ENCODE measurements at places on chromosomes 5 and 9.

- DNase-seq, result no peak
Observed at GRCh38 chr9:37719526-37719925, 34.1 kb upstream of the TRMT10B start.

GRCh38 chr5:115962239-115962564, at the start of gene LVRN:
LVRN (plus strand) TSS chr5:115962475; CDS start chr5:115962618, 143 bp downstream.
- DNase-seq, result no peak

DNA sequence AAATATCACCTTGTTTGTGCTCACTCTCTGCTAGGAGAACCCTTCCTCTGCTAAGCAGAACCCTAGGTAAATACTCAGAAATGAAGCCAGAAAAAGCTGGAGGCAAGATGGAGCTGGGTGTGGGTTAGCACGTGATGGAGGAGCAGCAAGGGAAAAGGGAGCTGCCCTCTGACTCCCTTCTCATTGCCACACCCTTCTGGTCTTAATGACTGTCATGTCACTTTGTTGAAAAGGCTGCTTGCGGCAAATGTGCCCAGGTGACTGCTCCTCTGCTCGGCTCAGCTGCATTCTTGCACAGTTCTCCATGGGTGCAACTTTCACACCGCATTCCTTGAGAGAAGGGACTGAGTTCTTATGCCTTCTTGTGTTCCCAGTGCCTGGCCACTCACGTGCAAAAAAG, 36.4 kb upstream of the TBC1D2 start:
- no peak for DNase-seq

- DNase-seq, result no peak
Observed at GRCh38 chr9:14866200-14866749, 44.0 kb downstream of the FREM1 start.

DNA sequence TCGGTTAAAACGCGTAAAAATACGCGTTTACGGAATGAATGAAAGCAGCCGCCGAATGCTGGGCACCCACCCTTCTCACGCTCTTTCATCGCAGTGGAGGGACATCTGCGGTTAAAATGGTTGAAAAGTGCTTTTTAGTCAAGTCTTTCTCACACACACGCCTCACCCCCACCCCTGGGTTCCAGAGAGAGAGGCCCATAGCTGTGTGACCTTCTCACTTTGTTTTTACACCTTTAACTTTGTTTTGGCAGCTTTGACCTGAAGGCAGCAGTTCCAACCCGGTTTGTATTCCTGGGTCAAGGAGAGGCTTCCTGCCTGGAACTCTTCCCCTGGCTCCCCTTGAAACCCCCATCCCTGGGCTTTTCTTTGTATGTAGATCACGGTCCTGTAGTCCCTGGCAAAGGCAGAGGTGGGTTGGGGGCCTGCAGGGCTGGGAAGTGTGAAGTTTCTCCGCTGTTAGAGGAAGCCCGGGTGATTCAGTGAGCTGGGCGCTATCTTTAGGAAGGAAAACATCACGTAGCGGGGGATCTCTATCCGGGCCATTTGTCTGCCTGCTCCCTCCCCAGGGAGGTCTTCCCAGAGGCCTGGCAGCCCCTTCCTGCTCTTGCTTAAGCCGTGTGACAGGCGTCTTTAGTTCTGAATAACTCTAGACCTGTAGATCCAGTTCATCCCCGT, 29.6 kb downstream of the SPRY4 start:
- DNase-seq, result no peak

DNA sequence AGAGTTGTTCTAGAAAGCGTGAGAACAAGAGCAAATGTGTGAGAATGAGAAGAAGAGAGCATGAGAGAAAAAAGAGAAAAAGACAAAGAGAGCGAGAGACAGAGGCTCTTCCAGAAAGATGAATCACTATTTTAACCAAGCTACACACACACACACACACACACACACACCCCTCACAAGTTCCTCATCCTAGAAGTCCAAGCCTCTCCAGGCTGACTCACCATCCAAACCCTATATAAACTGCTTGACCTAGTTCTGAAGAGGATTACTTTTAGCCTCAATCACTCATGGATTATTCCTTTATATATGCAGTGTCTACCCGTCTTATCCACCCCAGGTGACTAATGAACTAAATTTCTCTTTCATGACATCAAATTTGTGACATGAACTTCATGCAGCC, 37.6 kb downstream of the C9orf57 start:
- DNase-seq, result no peak

GRCh38 chr5:9020996-9021395, 524.9 kb downstream of the SEMA5A start:
- DNase-seq, result no peak

- DNase-seq, result peak; percentile 86
Observed at GRCh38 chr5:134184155-134185135, 7.7 kb upstream of the SKP1 start.

DNA sequence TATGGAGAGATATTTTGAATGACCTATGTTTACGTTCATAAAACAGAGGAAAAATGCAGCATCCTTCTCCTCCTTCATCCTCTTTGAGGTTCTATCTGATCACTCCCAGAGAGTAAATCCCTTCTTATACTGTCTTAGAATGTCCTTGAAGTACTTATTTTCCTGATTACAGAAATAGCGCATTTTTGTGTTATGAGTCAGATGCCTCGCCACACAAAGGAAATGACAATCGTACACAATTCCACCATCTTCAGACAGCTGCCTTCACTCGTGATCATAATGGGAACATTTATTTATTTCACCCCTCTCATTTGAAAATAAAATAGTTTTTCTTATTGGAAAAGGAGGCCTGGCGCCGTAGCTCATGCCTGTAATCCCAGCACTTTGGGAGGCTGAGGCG, 2.4 kb upstream of the GLT6D1 start:
- no peak for DNase-seq

DNA sequence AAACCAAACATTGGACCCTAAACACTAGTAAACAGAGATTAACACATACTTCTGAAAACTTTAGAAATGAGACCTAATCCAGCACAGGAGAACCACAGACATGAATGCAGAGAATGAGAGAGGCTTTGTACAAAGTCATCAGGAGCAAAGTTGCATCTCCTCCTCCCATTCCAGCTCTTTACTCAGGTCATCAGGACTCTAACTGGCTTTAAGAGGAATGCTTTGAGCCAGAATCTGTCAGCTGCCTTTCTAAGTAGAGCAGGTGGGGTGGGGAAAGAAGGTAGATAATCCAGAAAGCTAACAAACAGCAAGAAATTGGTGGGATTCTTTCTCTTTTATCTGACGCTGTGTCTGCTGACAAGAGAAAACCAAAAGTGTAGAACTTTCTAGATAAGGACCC, 582.7 kb upstream of the DMAC1 start:
- no peak for DNase-seq

- no peak for DNase-seq
Observed at GRCh38 chr5:12795333-12795663, 891.1 kb upstream of the CTNND2 start.

GRCh38 chr5:136191304-136192014, 1.5 kb downstream of the SMIM32 start:
- DNase-seq, result no peak

DNA sequence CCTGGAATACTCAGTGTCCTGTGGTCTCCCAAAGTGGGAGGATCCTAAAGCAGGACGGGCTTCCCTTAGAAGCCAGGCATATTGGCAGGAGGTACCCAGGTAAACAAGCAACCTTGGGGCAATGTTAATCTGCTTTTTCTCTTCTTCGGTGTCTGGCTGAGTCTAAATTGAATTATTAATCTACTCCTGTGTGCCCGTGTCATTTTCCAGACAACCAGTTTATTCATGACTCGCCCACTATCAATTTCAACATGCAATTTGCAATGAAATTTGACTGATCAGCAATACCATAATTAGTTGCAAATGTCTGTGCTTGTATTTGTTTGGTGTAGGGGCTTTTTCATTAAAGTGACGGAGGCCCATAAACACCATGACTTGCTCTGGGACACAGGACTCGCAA, 32.9 kb upstream of the JADE2 start:
- no peak for DNase-seq

DNA sequence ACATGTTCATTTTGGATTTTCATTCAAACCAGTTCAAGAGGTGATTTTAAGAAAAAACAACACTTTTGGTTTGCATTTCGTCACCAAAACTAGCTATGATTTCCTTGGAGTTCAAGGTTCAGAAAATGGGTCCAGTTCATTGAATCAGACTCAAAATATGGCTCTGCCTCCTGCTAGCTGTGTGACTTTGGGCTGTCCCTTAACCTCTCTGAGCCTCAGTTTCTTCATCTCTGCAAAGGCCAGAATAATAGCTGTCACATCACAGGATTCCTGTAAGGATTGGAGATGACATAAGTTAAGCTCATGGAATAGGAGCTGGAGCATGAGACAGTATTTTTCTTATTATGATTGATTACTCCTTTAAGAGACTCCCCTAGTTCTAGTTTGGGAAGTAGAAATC, 147.8 kb upstream of the SMIM23 start:
- DNase-seq, result no peak

GRCh38 chr5:170112876-170113521, 7.3 kb downstream of the FOXI1 start:
- no peak for DNase-seq

- no peak for DNase-seq
Observed at GRCh38 chr5:144328494-144328893, 157.8 kb downstream of the KCTD16 start.

GRCh38 chr5:115274584-115274983, 11.9 kb upstream of the PGGT1B start:
- DNase-seq, result no peak

GRCh38 chr5:166507810-166508425, 1783.5 kb upstream of the WWC1 start:
- no peak for DNase-seq

- no peak for DNase-seq
Observed at GRCh38 chr5:180059326-180059725, 12.2 kb downstream of the RNF130 start.

GRCh38 chr5:133827011-133827410, 141.4 kb downstream of the C5orf15 start:
- DNase-seq, result no peak

GRCh38 chr5:158384535-158385481, 525.9 kb upstream of the CLINT1 start:
- no peak for DNase-seq

- no peak for DNase-seq
Observed at GRCh38 chr5:35819668-35820067, 37.0 kb upstream of the IL7R start.

DNA sequence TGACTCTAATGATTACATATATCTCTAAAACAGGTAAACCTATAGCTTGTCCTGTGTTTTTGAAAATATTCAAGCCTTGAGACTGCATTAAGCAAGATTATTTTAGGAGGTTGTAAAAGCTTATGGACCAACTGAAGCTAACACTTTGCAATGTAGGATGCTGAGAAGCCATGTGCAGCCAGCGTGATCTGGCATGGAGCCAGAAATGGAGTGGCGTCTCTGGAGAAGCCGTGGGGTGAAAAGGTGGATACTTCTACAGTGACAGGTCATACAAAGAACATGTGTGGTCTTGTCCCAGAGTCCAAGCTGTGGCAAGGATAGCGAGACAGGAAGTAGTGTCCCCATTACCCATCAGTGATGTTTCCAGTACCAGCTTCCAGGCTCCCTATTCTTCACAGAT, 100.8 kb upstream of the CD180 start:
- no peak for DNase-seq

DNA sequence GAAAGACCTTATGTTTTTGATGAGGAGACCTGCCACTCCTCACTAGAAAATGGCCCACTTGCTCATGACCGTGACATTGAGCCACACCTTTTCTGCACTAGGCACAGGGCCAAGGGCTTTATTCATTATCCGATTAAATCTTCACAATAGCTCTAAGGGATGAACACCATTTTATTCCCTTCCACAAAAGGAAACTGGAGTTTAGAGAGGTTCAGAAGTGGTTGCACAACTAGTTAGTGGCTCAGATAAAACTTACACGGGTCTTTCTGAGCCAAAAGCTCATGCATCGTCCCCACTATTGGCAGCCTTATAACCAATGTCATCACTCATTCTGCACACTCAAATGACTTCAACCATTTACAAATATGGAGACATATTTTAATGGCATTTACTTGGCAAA, 39.4 kb downstream of the SUSD1 start:
- DNase-seq, result no peak

DNA sequence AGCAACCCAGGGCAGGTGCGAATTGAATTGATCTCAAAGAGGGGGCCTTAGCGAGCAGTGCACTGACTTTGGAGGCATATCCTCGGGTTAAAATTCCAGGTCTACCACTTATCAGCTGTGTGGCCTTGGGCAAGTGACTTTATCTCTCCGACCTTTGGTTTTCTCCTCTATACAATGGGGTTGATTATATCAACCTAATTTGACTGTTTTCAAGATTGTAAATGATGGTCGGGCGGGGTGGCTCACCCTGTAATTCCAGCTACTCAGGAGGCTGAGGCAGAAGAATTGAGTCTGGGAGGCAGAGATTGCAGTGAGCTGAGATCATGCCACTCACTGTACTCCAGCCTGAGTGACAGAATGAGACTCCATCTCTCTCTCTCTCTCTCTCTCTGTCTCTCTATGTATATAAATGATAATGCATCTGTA, 18.7 kb downstream of the SPRY4 start:
- DNase-seq, result no peak

DNA sequence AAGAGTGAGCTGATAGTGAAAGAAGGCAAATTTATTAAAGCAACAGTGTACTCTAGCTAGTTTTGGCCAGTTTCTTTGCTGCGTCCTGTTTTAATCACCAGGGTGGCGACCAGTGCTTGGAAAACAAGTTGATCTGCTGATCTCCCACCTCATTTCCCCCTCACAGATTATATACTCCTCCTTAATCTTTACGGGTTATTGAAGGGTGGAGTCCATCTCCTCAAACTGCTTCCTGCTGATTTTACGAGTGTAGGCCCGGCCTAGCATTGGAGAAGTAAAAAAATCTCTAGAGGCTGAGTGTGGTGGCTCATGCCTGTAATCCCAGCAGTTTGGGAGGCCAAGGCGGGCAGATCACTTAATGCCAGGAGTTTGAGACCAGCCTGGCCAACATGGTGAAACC, 14.0 kb upstream of the CFAP95 start:
- no peak for DNase-seq

GRCh38 chr5:125634216-125634835, 788.9 kb upstream of the GRAMD2B start:
- DNase-seq, result peak; percentile 62

- no peak for DNase-seq
Observed at GRCh38 chr9:22645893-22646292, 199.3 kb downstream of the DMRTA1 start.
